ENCODE measurements at places on chromosomes 3 and 15.

- no peak for DNase-seq
These were observed 101.5 kb downstream of the DUT start for GRCh38 chr15:48432688-48433087.

GRCh38 chr3:112755845-112756613 lies 90.6 kb downstream of the CD200R1L start:
- no peak for DNase-seq

DNA sequence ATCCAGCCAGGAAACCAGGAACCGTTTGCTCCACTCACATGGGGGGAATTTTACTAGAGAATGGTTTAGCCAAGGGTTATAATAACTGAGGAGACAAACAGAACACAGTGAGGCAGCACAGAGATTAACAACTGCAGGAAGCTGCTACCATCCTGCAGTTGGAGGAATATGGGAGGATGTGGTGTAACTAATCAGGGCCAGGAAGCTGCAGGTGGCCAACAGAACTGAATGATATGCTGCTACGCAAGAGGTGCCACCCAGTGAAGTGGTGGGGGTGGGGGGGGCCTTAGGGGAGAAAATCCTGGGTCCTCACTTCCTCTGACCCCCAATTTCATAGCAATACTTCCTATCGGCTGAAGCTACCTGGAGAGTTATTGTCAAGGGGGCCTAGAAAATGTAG lies 306.4 kb upstream of the STT3B start:
- DNase-seq, result no peak

DNA sequence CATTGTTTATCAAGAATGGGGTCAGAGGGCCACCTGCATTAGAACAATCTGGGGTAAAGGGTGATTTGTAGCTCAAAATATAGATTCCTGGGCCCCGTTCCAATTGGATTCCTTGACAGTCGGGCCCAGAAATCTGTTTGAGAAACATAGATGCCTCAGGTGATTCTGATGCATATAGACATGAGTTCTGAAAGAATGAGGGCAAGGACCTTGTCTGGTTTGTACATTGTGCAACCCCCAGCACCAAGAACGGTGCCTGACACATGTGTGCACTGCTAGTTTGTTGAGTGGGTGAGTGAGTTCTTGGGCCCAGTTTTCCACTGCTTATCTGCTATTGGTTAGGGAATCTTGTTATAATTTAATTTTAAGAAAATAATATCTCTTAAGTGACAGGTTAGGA lies 16.6 kb downstream of the CRYBG3 start:
- DNase-seq, result no peak

DNA sequence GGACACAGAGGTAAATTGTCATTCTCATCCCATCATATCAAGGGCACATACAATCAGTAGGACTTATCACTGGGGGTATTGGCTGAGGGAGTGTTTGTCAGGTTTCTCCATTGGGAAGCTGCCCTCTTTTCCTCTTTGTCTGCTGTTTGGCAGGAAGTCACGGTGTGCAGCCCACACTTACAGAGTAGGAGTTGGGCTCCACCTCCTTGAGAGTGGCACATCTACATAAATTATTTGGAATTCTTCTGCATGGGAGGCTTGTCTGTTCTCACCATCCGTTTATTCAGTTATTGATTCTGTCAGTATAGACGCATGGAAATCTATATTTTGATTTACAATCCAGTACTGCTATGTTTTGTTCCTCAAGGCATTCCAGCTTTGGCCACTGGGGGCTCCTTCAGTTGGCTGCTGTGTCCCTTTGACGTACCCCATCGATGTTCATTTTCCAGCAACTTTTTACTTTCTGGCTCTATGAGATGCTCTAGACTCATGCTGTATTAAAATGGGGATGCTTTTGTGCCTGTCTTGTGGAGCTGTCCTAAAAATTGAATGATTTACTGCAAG lies 200.3 kb downstream of the SLCO3A1 start:
- no peak for DNase-seq

- no peak for DNase-seq
These were observed 42.7 kb upstream of the BDH1 start for GRCh38 chr3:197598404-197598980.

All from renal pelvis (tissue), 12 donors.